ENCODE measurements at places on chromosomes 3 and 15. TPM values are rescaled to one million over a fixed set of nuclear protein-coding genes. Genes with fewer than 3 reads are reported as not detected.

Gene ABHD10
- 9.6 TPM for total RNA-seq

DNA sequence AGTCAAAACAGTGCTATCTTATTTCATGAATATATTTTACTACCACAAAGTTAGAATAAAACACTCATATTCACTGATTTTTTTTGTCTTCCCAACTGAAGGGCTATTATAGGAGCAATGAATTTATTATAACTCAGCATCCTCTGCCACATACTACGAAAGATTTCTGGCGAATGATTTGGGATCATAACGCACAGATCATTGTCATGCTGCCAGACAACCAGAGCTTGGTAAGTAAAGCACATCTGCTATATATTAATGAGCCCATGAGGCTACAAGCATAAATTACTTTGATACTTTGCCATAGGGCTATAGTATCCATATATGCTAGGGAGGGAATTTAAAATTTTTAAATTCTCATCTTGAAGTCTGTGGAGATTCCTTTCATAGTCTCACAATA is 95.9 kb downstream of the FEZF2 start:
- no peak for DNase-seq

- DNase-seq: no peak
These were observed 597 bp downstream of the AGTR1 start for GRCh38 chr3:148698190-148698810.

Gene RAB6B
- 0.27 TPM for total RNA-seq

GRCh38 chr15:50250760-50251394 is 14.6 kb downstream of the HDC start:
- DNase-seq: no peak

GRCh38 chr3:174337227-174337626 is 521.9 kb upstream of the NAALADL2 start:
- no peak for DNase-seq

Gene RSL24D1
- total RNA-seq: 34.9 TPM

Gene C3orf49
- total RNA-seq: not detected
